ENCODE measurements at places on chromosomes 11 and 22.

DNA sequence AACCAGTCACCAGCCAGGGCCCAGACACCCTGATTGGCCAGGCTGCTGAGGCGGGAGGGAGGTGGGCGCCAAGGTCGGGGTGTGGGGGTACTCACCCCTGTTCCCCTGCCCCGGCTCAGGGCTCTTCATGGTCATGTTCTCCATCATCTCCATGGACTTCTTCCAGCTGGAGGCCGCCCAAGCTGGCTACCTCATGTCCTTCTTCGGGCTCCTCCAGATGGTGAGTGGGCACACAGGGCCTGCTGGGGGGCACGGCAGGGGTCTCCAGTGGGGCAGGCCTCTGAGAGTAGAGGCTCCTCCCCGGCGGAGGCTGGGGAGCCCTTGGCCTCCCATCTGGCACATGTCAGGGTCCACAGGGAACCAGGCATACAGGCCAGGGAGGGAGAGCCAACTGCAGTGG is 10.0 kb downstream of the PHLDA2 start:
- DNase-seq: no peak

- no peak for DNase-seq
Observed at GRCh38 chr11:134643115-134644012, 231.3 kb upstream of the B3GAT1 start.

- peak; percentile 61 for DNase-seq
Observed at GRCh38 chr11:82557274-82557673, 176.4 kb downstream of the FAM181B start.

- no peak for DNase-seq
Observed at GRCh38 chr11:1484061-1484671, 2.4 kb downstream of the MOB2 start.

DNA sequence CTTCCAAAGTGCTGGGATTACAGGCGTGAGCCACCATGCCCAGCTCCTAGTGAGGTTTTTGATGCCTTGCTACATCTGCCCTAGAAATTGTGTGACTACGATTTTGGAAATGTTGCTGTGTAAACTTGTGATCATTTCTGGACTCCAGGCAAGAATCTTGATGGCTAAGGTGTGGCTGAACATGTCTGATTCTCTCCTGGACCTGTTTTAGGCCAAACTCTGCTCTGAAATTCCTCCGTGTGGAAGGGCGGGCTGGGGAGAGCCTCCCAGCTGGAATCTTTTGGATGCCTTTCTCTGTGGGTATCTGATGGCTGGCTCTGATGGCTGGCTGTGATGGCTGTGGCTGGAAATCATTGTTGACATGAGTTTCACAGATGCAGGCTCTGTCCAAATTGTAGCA is 8.2 kb downstream of the PNPLA3 start:
- DNase-seq: no peak

DNA sequence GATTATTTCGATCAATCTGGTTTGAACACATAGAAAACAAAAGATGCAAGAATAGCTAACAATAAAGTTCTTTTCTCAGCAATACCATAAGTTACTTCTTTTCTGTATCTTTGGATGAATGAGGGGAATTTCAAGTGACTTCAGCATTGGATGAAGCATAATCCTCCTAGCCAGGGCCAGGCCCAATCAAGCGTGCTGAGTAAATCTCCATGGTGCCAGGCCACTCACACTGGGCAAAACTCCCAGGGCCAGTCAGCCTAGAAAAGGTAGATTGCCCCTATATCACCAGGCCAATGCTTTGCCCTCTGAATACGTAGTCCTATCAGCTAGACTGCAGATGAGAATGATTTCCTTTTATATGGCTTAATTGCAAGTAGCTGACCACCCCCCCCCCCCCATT is 6.0 kb downstream of the CNTF start:
- no peak for DNase-seq

DNA sequence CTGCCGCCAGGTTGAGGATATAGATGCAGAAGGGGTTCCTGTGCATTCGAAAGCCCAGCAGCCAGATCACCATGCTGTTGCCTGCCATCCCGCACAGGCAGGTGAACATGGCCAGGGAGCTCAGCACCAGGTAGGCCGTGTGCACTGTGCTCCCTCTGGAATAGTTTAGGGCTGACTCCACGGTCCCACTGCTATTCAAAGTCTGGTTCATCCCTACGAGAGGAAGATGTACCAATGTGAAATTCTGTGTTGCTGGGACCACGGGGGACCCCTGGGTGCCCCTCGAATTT is at the start of gene MRGPRD:
Gene MRGPRD (minus strand): TSS at position 211 of the 290 bp plus-strand sequence. CDS start 0 bp downstream, at position 211.
- no peak for DNase-seq

- no peak for DNase-seq
Observed at GRCh38 chr22:45638834-45639746, 32.5 kb upstream of the ATXN10 start.

- no peak for DNase-seq
Observed at GRCh38 chr11:62603072-62603408, 1.4 kb upstream of the MTA2 start.

- no peak for DNase-seq
Observed at GRCh38 chr11:64239662-64240434, 1.0 kb upstream of the FKBP2 start.

DNA sequence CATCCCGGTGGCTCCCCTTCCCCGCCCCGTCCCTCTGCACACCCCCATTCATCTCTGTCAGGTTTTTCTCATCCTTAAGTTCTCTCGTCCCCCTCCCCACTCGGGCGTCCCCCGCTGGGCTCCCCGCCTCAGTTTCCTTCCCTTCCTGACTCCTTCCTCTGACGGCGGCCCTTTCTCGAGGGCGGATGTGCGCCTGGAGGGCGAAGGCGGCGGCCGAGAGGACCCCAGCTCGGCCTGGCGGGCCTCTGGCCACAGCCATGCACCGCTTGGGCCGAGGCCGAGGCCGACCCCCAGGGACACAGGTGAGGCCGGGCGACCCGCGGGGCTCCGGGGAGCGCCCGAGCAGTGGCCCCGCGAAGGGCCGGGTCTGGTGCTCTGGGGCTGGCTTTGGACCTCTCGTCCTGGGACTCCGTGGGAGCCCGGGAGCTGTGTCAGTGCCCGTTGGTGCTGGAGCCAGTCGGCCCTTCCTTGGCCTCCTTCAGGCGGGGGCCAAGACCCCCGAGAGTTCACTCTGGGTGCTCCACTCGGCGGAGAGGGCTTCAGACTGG is 2.9 kb downstream of the PHLDB1 start:
- no peak for DNase-seq

DNA sequence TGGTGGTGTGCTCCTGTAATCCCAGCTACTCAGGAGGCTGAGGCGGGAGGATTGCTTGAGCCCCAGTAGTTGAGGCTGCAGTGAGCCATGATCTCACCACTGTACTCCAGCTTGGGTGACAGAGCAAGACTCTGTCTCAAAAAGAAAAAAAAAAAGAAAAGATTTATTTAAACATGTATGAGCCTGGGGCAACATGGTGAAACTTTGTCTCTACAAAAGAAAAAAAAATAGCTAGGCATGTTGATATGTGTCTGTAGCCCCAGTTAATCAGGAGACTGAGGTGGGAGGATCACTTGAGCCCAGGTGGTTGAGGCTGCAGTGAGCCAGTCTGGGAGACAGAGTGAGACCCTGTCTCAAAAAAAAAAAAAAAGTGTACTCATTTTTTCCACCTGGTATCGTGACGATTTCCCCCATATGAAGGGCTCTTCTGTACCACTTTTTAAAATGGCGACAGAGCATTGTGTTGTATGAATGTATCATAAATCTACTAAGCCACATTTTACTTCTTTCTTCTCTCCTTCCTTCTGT is 16.4 kb upstream of the KCTD14 start:
- DNase-seq: no peak

GRCh38 chr11:83249972-83250593 is 36.1 kb downstream of the CCDC90B start:
- DNase-seq: peak; percentile 8

GRCh38 chr11:23205156-23205871 is 345.0 kb upstream of the CCDC179 start:
- DNase-seq: no peak

GRCh38 chr11:4639931-4640330 is 2.7 kb downstream of the OR51D1 start:
- DNase-seq: no peak

GRCh38 chr11:5684646-5685362 is at the start of gene TRIM5:
TRIM5 (minus strand) TSS chr11:5685074; CDS start chr11:5680177, 4,897 bp downstream.
- DNase-seq: no peak

GRCh38 chr11:45278714-45279113 is 7.4 kb downstream of the SYT13 start:
- no peak for DNase-seq

Measured in NCI-H345 (cell line).